ENCODE measurements at places on chromosomes 5 and 9. TPM values are rescaled to one million over a fixed set of nuclear protein-coding genes. Genes with fewer than 3 reads are reported as not detected.

PGM5 gene
- 44.0 TPM for total RNA-seq

SLC46A2 gene
- total RNA-seq = 0.13 TPM

QRFP gene
- total RNA-seq = not detected

C1QTNF3 gene
- not detected for total RNA-seq

ROR2 gene
- 0.76 TPM for total RNA-seq

CCL27 gene
- total RNA-seq = not detected

GBGT1 gene
- total RNA-seq = 10.3 TPM

DNAJB5 gene
- total RNA-seq = 109 TPM

SLC22A4 gene
- 5.4 TPM for total RNA-seq

PCDHA11 gene
- not detected for total RNA-seq

OTP gene
- not detected for total RNA-seq

BDP1 gene
- total RNA-seq = 11.0 TPM

TICAM2 gene
- total RNA-seq = 0.59 TPM

CTXN3 gene
- total RNA-seq = 0.22 TPM

CCDC192 gene
- total RNA-seq = not detected

PRLR gene
- total RNA-seq = 0.55 TPM

ANKRD18A gene
- total RNA-seq = not detected

ISOC1 gene
- total RNA-seq = 13.8 TPM

PLGRKT gene
- total RNA-seq = 13.1 TPM

MLANA gene
- not detected for total RNA-seq

FIBCD1 gene
- total RNA-seq = not detected

SLC25A2 gene
- not detected for total RNA-seq

PCDHGA4 gene
- total RNA-seq = 1.6 TPM

CTSV gene
- 0.58 TPM for total RNA-seq

SHB gene
- total RNA-seq = 1.2 TPM

SERF1B gene
- 36.2 TPM for total RNA-seq

HAPLN1 gene
- not detected for total RNA-seq

HK3 gene
- 0.53 TPM for total RNA-seq

PCDHGA3 gene
- 1.5 TPM for total RNA-seq

UNC5A gene
- not detected for total RNA-seq

SPATA9 gene
- 0.76 TPM for total RNA-seq

NR2F1 gene
- total RNA-seq = 0.55 TPM

BTNL3 gene
- not detected for total RNA-seq

CBY3 gene
- not detected for total RNA-seq

CATSPER3 gene
- total RNA-seq = 0.84 TPM

DDX4 gene
- not detected for total RNA-seq

PRR7 gene
- total RNA-seq = not detected

CDKN2B gene
- 13.3 TPM for total RNA-seq

CDKN2A gene
- not detected for total RNA-seq

FAM221B gene
- total RNA-seq = not detected

ARL14EPL gene
- 0.11 TPM for total RNA-seq

OBP2B gene
- not detected for total RNA-seq

GRM6 gene
- not detected for total RNA-seq

FST gene
- 2.5 TPM for total RNA-seq

FAM120A gene
- 52.5 TPM for total RNA-seq

PCDHA10 gene
- 0.15 TPM for total RNA-seq

WWC1 gene
- 0.51 TPM for total RNA-seq

C9 gene
- total RNA-seq = not detected

LVRN gene
- total RNA-seq = 2.2 TPM

Data from gastrocnemius medialis (tissue), 4 donors.